ENCODE measurements at places on chromosomes 7 and 10. TPM values are rescaled to one million over a fixed set of nuclear protein-coding genes. Genes with fewer than 3 reads are reported as not detected.

Gene PPIF
- total RNA-seq: 77.8 TPM

DNA sequence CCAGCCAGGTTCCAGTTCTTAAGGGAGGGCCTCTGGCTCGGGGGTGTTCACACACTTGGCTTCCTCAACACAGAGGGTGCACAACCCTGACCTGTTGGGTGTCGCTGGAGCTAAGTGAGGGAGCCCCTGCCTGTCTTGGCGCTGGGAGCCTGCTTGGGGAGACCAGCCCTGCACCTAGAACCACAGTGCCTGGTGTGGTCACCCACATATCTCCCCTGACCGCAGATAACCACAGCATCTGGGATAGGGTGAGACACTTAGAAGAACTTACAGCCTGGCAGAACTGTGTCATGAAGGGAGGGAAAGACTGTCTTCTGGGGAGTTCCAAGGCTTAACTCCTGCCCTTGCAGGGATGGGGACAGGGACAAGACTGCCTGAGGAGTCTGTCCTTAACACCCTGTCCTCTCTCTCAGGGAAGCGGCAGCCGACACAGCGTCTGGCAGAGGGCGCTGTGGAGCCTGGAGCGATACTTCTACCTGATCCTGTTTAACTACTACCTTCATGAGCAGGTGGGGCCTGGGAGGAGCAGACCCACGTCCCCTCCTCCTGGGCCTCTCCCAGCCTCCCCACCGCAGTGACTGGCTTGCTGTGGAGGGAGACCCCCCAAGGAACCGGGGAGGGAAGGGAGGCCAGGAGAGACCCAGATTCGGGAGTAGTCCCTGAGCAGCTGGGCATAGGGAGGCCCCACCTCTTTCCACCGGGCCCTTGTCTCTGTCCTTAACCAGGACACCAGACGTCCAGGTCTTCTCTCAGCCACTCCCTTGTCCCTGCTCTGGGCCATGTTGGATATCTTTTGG, 59.0 kb downstream of the PALD1 start:
- ATAC-seq: peak; percentile 67

DNA sequence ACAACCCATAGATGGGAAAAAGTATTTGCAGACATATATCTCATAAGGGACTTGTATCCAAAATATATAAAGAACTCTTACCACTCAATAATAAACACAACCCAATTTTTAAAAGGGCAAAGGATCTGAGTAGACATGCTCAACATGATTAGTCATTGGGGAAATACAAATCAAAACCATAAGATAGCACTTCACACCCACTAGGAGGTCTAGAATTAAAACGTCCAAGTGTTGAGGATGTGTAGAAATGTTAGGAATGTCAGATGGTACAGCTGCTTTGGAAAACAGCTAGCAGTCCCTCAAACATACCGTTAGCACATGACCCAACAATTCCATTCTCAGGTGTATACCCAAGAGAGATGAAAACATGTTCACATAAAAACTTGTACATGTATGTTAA, 8.3 kb downstream of the PSTK start:
- ATAC-seq: no peak

DNA sequence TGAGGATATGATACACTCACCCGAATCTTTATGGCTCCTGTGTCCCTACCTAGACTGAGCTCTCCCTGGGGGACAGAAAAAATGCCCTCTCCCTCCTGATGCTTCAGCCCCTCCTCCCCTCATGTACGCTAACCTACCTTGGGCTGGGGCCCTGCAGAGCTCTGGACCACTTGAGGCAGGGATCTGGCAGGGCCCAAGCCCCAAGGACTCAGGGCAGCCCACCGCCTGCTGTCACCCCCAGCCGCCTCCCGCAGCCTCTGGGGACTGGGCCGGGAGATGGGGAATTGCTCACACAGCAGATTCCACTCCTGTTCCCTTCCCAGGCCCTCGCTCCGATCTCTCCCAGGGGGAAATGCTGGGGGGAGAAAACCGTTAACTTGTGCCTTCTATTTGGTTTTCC, 32.9 kb upstream of the LBX1 start:
- no peak for ATAC-seq

Gene ZNF282
- total RNA-seq: 20.0 TPM

- ATAC-seq: no peak
Observed at GRCh38 chr7:28427236-28427635, 14.9 kb downstream of the CREB5 start.

DNA sequence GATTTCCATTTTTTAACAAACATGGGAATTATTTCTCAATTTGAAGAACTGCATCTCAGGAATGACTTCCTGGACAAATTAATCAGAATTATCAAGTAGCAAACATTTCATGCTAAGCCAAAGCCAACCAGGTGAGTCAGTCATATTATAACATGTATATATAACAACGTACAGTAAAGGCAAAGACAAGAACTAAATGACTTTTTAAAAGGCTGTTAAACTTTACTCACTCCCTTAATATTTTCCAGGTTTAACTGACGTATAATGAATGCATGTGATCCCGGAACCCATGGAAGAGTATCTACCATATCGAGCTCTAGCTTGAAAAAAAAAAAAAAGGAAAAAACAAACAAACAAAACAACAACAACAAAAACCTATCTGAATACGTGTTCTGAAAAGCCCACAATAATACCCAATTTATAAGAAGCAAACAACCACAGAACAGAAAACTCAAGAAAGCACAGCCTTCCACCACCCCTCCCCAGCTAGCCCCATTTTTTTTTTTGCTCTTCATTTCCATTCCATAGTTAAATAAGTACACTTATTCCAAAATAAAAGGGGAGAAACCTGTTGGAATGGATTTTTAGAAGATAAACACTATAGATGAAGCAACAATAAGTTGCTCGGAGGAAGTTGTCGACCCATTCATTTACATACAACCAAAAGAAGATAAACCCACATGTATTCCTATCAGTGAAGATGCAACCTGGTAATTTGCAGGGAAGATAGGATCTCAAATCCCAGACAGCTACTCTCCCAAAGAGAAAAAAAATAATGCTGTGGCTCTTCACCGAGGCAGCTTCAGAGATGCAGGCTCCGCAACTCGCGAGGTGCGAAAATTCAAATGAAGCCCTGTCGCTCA, 537 bp downstream of the NAPEPLD start:
- no peak for ATAC-seq

Gene METTL27
- total RNA-seq: 1.9 TPM

Gene AKR1D1
- total RNA-seq: not detected

Gene AUTS2
- total RNA-seq: 20.4 TPM

Gene TUBB8
- not detected for total RNA-seq

- no peak for ATAC-seq
Observed at GRCh38 chr10:129956876-129957673, 7.0 kb downstream of the EBF3 start.

- ATAC-seq: peak; percentile 34
Observed at GRCh38 chr10:32253821-32254220, 93.1 kb downstream of the EPC1 start.

Gene DPYSL4
- 1.6 TPM for total RNA-seq

Gene TUBAL3
- 0.12 TPM for total RNA-seq

DNA sequence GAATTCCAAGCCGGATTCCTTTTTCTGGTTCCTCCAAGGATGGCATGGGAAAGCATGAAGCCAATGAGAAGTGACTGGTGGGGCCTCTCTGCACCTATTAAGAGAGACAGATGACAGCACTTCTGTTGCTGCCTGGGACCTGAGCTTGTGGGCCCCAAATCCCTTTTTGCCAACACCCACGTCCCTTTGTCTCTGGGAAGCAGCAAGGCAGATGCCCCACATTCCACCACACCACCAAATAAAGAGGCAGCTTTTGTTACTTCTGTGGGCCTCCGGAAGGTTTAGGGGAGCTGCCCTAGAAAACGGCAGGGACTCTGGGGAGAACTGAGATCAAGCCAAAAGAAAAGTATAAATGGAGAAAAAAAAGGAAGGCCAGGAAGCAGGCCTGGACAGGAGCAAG, 3.4 kb downstream of the CCDC136 start:
- ATAC-seq: no peak

All from esophagus mucosa (tissue), 1 donor.